ENCODE measurements at places on chromosomes 4 and X.

GRCh38 chr4:88724406-88724805 lies 26.8 kb upstream of the NAP1L5 start:
- no peak for DNase-seq

GRCh38 chrX:40581336-40581920 lies 658 bp downstream of the ATP6AP2 start:
- no peak for DNase-seq

- DNase-seq, result no peak
Measured at GRCh38 chrX:130084631-130085237, 25.6 kb downstream of the ELF4 start.

- no peak for DNase-seq
Measured at GRCh38 chr4:67019686-67020437, 525.4 kb downstream of the CENPC start.

Measured in activated CD4-positive, CD25-positive, alpha-beta regulatory T cell treated with anti-CD3 and anti-CD28 coated beads, Interleukin-2, amount 50 U/mL, for 16 hours (primary cell).